Osteoblast (primary cell): ENCODE measurements at places on chromosomes 2 and 18. TPM values are rescaled to one million over a fixed set of nuclear protein-coding genes. Genes with fewer than 3 reads are reported as not detected.
A peak's percentile ranks its signal among the peaks of the same experiment; 100 is the strongest.

Gene ARHGEF4
- total RNA-seq, result 3.6 and 7.7 TPM in 2 replicates

Gene TNS1
- 45.7 and 48.9 TPM in 2 replicates for total RNA-seq

Gene RNF103
- total RNA-seq, result 28.2 and 37.4 TPM in 2 replicates

Gene ALK
- total RNA-seq, result under 0.01 and 0.29 TPM in 2 replicates

Gene RBKS
- total RNA-seq, result 1.1 and 2.1 TPM in 2 replicates

Gene BCL2
- total RNA-seq, result 10.6 and 11.9 TPM in 2 replicates

Gene PLEK
- total RNA-seq, result 0.36 TPM in 1 of 2 replicates, not detected in the other

Gene NAGK
- 56.9 and 57.2 TPM in 2 replicates for total RNA-seq

Gene COLEC12
- total RNA-seq, result 38.0 and 56.9 TPM in 2 replicates

Gene CXCR4
- total RNA-seq, result under 0.01 TPM in 2 replicates

Gene CABLES1
- 13.0 and 16.8 TPM in 2 replicates for total RNA-seq

Gene COL4A3
- not detected in 2 replicates for total RNA-seq

Gene CDH19
- not detected in 2 replicates for total RNA-seq

GRCh38 chr2:221680548-221680947 is 108.4 kb upstream of the EPHA4 start:
- DNase-seq, result no peak

DNA sequence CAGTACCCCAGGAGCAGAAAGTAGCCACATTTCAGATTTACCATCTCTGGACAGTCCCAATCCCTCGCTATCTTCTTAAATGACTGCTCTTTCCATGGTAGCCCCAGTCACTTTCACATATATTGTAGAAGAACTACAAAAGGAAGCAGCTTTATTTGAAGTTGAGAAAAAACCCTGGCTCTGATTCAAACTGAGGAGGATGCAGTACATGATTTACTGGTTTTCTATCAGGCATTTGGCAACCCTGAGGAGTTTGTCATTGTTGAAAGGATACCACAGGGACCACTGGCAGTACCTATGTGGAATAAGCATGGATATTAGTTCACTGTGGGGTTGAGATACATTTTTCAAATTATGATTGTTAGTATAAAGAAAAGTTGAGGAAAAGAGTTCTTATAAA is 640.9 kb upstream of the SETBP1 start:
- no peak for DNase-seq

GRCh38 chr18:34729264-34729663 is 19.2 kb downstream of the DTNA start:
- DNase-seq, result peak; percentile 77

DNA sequence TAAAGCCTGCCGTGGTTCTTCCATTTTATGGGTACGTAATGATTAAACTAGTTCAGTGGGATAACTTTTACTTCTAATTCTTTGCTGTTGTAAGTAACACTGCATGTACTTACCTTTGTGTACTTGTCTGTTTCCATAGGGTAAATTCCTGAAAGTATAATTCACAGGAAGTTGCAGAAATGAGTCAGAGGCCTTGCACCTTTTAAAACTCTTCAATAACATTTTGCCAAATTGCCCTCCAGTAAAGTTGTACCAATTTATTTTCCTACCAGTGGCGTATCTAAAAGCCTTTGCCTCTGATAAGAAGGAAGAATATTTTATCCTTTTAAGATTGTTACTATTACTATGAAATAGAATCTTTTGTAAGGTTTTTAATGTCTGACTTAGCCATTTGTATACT is 65.1 kb downstream of the CAB39 start:
- DNase-seq, result no peak

DNA sequence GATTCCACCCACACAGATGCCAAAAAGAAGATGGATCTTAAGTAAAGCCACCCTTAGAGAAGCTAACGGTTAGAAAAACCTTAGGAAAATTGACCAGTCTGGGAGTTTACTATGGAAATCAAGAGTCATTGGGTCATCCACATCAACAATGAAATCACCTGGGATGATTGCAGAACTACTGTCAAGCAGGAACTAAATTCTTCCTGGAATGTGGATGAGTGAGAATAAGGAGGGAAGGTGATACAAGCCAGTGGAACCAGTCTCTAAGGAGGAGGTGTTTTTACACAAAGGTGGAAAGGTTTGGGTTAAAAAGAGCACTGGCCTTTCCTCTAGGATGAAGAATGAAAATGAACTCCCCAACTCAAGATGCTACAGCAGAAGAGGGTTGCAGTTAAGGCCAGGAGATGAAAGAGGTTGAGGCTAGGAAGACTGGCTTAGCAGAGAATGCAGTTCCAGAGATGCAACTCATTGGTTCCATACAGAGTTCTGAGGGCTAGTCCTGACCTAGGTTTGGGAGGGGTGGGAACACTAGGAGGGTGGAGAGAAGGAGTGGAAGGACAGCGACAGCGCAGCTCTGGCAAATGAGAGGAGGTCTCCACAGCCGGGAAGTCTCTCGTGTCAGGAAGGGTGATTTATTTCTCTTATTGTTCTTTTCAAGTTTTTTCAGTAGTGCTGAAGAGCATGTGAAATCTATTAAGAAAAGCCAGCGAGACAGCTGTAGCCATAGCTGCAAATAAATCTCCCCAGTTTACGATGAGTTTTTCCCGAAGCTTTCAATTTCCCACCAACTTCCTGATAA is 27.7 kb upstream of the KDM3A start:
- no peak for DNase-seq

- DNase-seq, result no peak
These were observed 187.0 kb upstream of the COL3A1 start for GRCh38 chr2:188787021-188787657.

DNA sequence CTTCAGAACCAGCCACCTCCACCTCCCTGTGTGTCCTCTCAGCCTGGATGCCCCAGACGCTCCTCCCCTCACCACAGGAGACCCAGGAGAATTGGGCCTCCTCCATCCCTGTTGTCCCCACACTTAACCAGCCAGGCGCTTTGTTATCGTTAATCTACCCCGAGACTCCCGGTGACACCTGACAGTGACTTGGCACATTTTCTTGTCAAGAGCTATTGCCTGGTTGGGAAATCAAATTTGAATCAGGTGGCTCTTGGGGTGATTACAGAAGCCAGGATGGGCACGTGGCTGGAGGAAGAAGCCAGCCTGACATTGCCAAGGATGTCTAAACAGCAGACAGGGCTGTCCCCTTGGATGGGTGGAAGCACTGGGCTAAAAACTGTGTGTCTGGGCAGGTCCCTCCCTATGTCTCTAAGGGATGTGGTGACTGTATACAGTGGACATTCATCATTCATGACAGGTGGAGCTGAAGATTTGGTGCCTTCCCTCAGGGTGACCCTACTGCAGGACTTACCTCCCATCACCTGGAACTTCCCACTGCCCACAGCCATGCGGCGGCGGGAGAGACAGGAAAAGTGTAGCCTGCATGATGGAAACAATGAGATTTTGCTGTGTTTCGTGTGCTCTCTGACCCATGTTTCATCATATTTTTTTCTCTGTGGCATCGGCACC is 157.2 kb upstream of the CAPN13 start:
- no peak for DNase-seq

DNA sequence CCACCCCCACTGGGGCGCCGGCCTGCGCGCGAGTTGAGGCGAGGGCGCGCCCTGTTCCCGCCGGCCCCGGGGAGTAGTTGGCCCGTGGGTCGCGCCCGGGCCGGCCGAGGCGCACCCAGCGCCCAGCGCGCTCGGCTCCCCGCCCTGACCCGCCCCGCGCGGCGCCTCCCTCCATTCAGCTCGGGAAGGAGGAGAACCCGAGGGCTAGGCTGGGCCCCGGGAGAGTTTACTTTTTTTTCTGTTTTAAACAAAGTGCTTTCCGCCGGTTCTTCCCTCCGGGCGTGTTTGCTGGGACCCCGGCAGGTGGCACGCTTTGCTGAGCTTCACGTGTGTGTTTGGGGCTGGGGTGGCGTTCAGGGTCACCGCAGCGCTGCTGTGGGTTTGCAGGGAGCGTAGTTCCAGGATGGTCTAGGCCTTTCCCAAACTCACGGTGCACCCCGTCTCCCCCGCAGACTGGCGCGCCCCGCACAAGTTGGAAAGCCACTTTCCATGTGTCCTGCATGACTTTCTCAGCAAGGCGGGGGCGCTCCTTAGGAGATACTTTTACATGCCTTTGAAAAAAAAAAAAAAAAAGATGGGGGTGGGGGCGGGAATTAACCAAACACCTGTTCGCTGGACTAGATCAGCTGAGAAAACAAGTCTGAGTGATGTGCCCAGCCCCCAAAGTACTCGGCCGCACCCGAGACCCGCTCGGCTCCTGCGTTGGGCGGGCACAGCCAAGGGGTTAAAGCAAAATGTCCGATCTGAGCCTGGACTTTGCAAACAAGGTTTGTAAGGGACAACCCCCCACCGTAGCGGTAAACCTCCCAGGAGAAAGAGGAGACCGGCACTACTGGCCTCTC is 825 bp downstream of the ITGA6 start:
- DNase-seq, result peak; percentile 85

- DNase-seq, result no peak
These were observed 34.7 kb downstream of the PTPN18 start for GRCh38 chr2:130390460-130391057.

- no peak for DNase-seq
These were observed 272.5 kb upstream of the PXDN start for GRCh38 chr2:2016651-2017311.

- DNase-seq, result no peak
These were observed 755.7 kb upstream of the SLC8A1 start for GRCh38 chr2:41207578-41207977.

DNA sequence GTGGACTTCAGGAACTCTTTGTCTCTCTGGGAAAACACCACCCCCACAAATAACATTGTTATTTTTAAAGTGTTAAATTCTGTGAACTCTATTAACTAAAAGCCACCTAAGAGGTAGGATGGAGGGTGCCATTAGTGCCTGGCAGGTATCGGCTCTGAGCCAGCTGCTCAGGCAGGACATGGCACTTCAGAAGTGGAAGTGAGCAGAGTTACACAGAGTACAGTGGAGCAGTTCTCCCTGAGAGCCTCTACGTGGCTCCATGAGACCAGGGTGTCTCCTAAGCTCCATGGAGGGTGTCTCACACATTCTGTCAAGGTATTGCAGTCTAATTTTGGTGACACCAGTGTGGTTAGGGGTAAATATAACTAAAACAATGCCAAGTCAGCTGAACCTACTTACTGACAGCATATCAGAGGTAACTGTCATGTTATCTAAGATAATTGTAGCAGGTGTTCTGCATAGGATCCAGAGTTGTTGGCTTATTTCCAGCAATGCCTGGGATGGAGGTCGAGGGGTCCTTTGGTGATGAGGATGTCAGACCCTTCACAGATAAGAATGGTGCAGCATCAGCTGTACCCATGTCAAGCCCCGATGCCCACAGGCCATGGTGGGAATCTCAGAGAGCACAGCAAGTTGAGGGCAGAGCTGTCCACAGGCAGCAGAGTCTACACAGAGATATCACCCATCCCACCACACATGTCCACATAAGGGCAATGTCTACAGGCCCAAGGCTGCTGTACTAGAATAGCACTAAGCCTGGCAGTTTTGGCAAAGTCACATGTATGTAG is 8.6 kb upstream of the MALL start:
- no peak for DNase-seq

- DNase-seq, result no peak
These were observed 143.3 kb upstream of the CAB39 start for GRCh38 chr2:230569298-230569697.

DNA sequence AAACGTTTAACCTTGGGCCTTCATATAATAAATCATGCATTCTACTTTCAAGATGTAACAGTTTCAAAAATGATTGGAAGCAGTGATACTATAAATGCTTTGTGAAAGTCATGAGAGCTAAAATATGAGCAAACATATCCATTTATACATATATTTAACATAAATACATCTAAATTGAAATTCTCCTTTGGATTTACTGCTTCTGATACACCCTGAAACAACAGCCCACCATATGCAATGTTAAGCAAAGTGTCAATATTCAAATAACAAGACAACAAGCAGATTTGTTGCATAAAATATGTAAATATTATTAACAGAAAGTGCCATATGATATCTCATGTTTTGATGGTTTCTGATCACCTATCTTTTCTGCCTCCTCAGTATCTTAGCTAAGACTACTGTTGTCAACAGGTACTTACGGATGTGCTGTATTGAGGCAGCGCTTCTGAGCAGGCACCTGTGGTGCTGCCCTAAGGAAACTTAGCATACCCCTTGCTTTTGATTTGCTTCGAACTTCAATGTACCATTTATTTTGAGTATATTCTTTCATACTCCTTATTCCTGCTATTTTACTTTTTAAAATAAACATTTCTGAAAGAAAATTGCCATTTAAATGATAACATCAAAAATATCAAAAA is 6.1 kb downstream of the FIGN start:
- no peak for DNase-seq

GRCh38 chr18:33578518-33579348 is 714 bp downstream of the ASXL3 start:
- DNase-seq, result peak; percentile 84

- no peak for DNase-seq
These were observed 3.4 kb downstream of the CHRNG start for GRCh38 chr2:232542715-232543467.

DNA sequence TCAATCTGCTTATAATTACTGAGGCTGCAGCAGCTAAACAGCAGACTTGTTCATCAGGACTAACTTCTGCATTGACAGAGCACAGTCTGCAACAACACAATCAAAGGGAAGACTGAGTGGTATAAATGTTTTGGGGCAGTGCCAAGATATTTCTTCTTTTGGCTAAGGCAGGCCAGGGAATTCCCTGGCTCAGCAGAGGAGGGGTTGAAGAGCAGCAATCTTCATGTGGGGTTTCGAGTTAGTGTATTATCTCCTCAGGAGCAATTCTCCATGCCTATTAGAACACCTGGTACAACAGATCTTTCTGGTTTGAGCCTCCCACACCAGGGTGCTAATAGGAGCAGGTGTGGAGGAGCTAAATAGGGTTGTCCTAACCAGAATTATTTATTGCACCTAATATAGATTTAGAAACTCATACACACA is 103.0 kb upstream of the STK17B start:
- no peak for DNase-seq

GRCh38 chr2:33018271-33018670 is 71.5 kb downstream of the LTBP1 start:
- DNase-seq, result no peak

GRCh38 chr2:127044977-127045661 is 61.8 kb downstream of the BIN1 start:
- DNase-seq, result peak; percentile 77

DNA sequence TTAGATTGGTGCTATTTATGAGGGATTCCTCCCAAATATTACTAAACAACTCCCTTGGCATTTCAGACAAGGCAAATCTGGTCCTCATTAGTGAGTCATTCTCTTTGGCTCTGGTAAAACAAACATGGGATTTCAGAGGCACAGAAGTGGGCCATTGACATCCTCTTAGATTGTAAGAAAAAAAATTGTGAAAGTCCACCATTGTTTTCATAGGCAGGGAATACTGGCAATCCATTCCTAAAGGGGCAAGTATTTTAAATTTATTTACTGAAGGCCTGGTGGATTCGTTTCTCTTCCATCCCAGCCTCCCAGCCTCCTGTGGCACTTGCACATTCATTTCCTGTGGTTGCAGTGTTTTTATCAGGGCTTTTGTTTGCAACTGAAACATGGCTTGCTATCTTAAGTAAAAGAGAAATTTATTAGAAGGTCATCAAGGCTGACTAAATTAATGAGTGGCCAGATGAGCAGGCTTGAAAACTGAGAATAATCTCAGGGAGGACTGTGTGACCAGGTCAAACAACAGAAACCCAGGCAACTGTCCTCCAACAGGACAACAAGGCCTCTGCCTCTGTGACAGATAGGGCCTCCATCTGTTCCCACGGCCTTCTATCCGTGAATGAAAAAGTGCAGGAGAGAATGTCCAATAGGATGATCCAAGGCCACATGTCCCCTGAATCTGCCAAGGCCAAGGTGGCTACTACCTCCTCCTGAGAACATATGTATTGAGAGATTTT is 23.1 kb upstream of the TNFAIP6 start:
- DNase-seq, result peak; percentile 80
